ENCODE measurements at places on chromosomes 2 and 18.
A peak's percentile ranks its signal among the peaks of the same experiment; 100 is the strongest.

DNA sequence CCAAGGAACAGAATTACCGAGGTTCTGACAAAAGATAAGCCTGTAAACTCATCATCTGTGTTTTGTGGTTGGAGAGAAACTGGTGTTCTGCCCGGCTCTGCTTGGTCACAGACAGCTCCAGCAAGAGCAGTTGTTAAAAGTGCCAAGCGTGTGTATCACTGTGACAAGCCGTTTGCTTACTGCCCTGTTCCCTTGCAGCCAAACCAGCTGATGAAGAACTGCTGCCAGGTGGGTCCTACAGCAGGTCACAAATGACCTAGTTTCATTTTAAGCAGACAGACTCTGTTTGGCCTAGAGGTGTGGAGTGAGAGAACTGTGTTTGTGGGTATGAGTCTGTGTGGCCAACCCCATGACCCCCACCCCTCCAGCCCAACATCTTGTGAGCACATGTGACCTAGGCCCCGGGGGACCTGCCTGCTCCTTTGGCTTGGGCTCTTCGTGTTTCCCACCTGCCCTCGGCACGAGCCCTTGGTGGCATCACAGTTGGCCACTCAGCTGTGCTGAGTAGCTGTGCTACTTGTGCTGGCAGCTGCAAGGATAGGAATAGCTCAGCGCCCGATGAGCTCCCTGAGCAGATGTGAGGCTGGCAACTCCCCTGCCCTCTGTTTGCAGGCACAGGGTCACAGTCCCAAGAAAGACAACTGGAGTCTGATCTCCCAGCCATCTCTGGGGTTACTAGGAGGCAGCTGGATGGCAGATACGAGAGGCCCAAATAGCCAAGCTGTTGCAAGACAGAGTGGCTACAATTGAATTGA lies 9.7 kb downstream of the OXER1 start:
- peak; percentile 56 for DNase-seq

GRCh38 chr18:32317651-32318050 lies 127.8 kb downstream of the MEP1B start:
- DNase-seq, result no peak

DNA sequence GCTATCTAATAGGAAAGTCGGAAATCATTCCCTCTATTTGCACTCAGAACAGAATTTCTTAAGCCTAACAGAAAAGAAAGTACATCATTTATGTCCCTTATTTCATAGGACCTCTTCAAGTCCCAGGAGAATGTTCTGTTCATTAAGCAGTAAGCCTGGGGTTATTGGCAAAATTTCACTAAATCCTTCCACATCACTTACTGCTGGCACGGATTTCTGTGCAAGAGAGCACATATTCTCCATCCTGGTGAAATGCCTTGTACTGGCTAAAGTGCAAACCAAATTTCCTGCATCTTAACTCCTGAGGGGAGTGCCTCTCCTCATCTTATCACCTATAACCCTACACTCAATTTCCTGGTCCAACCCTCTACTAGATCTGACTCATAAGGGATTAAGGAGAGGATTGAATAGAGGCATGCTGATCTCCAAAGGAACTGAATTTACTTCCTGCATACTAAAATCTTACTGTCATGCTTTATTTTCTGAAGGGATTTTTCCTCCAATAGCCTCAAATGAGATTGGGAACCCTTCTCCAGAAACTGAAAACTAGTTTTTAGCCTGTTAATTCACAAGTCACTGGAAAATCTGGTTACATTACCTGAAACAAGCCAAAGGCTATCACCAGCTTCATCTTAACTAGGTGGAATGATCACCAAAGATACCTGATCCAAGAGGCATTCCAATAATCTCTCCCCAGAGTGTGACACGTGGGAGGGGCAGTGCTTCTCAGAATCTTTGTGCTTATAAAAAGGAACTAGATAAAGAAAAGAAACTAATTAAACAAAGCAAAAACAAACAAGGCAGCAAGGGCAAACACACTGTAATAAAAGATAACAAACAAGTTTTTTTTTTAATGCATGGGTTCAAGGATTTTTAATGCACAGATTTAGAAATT lies 311.1 kb downstream of the NR4A2 start:
- no peak for DNase-seq

DNA sequence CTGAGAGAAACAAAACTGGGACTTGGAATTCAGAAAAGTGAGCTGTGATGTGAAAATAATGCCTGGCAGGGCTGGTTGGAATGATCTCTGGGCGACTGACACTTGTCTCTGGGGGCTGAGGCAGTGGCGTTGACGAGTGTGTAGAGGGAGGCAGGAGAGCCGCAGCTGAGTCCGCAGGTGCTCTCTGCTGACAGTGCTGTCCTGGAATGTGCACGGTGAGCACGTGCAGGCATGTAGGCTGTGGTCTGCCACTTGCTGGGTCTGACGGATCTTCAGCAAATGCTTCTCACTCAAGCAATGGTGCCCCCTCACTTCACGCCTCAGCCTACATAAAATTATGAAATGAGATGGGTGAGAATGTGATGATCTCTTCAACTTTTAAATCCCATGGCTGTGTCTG lies 38.5 kb upstream of the ATP9B start:
- no peak for DNase-seq

GRCh38 chr18:25457126-25457525 lies 105.2 kb upstream of the ZNF521 start:
- no peak for DNase-seq

- DNase-seq, result no peak
Measured at GRCh38 chr2:70944111-70944690, 8.5 kb downstream of the ATP6V1B1 start.

DNA sequence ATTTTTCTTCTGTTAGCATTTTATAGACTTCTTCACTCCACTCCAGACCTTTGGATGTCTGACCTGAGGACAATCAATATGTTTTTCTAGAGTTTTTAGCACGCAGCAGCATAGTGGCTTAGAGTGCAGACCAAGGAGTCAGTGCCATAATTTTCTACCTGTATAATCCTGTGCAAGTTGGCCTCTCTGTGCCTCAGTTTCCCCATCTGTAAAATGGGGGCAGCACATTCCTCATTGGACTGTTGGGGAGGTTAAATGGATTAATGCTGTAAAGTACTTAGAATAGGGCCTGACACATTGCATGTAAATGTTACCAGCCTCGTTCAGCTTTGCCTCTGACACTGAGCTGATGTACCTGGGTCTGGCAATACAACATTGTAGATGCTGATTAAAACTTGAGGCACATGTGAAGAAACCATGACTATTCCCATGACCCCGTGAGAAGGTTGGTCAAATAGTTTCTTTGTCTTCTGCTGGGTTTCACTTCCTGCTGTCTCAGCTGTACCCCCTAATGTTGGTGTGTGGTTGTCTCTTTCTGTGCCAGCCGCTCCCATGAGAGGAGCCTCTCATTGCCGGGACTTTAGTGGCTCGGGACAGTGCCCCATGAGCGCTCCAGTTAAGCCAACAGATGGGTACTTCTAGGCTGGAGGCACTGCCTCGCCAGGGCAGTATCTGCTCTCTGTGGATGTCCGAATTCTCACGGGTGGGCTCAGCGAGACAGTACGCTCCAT lies 125.3 kb downstream of the SH3RF3 start:
- DNase-seq, result no peak

DNA sequence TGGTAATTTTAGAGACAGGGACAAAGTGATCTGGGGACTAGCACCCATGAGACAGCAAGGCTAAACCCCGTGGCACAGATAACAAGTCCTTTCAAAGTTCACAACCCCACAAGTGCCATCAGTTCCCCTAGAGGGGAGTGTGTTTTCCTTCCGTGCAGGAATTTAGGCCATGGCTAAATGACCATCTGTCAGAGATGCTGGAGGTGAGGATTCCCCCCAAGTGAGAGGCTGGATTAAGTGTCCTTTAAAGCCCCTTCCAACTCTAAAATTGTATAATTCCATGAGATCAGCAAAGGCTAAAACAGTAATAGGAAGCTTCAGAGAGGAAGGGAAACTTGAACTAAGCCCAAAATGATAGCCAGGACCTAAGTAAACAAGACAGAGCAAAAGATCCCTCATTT lies 8.7 kb downstream of the FEZ2 start:
- DNase-seq, result no peak

DNA sequence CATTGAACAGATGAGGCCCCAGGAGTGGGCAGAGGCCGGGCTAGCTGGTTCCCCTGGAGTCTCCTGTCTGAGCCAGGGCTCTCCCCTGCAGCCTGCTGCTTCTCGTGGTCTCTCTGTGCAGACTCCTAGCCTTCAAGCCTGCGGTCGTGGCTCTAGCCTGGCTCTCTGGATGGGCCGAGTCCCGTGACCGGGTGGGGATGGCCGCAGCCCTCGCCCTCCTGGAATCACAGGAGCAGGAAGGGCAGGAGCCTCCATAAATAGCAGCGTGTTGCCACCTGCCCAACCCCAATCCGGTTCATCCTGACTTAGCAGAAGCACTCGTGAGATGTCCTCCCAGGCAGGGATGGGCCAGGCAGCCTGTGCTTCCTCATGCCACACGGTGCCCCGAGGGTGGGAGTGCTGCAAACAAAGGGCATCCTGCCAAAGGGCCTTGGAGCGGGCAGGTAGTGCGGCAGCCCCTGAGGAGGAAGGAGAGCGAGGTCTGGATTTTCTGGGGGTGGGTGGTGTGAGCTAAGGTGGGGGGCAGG lies 43.9 kb downstream of the FOSL2 start:
- peak; percentile 38 for DNase-seq

DNA sequence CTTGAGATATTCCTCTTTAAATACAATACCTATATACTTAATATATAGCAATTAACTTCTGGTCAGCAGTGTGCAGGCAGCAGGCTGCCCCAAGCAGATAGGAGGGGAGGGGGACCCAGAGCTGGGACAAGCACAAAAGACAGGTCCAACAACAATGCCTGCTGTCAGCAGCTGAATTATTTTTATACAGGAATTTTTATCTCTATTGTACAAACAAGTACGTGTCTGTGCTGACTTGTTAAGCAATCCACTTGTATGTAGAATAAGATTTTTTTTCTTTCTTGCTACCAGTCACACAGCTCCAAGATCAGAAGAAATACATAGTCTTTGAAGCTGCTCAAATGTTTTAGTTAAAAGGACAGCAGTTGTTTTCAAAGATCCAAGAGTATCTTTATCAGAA lies 16.7 kb downstream of the BCL11A start:
- no peak for DNase-seq

DNA sequence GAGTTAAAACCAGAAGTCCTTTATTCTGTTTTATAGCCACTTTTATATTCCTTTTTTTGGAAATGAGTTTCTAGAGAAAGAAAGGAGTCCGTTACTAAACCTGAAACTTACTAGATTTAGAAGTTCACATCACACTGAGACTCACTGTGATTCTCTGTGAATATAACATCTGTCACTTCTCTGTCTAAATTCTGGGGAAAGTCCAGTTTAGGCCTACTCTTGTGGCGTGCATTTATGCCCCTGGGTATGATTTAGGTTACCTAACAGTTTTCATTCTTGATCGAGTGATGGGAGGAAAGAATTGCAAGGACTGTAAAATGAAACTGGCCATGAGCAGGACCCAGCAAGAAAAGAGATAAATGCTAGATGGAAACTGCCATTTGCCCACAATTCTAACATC lies 449.6 kb downstream of the SPAG16 start:
- DNase-seq, result no peak

DNA sequence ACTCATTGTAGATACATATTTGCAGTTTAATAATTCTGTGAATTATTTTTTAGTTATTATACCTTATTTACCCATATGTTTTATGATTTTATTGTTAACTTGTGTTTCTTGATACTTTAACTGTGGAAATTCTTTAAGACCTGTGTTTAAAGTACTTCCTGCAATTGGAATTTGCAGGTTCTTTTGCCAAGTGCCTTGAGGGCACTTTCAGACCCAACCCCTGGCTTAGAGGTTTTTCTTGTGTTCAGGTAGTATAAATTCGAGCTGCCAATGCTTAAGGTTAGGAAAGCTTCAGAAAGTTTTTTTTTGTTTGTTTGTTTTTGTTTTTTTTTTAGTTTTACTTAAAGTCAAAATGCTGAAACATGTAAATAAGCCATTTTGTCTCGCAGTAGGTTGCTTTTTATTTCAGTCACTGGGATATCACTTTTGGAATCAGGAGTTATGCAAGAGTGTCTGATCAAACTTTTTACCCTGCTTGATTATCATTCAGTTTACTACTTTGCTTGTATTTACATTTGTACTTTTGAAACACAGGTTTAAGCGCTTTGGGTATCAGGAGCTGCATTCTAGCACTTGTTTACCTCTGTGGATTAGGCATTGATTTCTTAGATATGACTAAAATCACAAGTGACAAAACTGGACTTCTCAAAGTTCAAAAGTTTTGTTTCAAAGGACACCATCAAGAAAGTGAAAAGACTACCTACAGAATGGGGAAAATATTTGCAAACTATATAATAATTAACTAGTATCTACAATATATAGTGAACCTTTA lies 31.8 kb downstream of the TDRD15 start:
- DNase-seq, result no peak

DNA sequence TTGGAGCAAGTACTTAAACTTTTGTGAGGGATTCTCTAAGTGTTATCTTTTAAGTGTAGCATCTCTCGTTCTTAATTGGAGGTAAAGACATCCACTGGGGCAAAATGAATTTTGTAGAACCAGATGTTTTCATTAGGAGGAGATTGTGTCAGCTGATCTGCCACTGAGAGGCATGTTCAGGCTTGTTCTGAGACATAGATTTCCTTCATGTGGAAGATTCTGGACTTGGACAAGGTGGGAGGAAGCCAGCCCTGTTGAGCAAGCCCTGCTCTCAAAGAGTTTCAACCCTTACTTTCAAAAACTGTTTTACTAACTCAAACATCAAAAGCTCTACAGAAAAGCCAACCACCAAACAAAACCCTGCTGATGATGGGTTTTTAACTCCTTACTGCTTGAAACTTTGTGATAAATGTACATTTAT lies 6.5 kb downstream of the MAP4K4 start:
- DNase-seq, result no peak

All from DMS79 treated with DMSO at 0.1 percent for 48 hours (cell line).